Esophagus squamous epithelium (tissue), 5 donors: ENCODE measurements at places on chromosomes 6 and 20. TPM values are rescaled to one million over a fixed set of nuclear protein-coding genes. Genes with fewer than 3 reads are reported as not detected.

- no peak overlapping the region for H3K4me3 ChIP-seq
- no peak for DNase-seq
- no peaks in the 10 kb centered on the region for H3K27me3 ChIP-seq
- peaks cover 14% of the 10 kb centered on the region for H3K36me3 ChIP-seq
These were observed 33.8 kb downstream of the RRBP1 start for GRCh38 chr20:17648315-17648646.

DNA sequence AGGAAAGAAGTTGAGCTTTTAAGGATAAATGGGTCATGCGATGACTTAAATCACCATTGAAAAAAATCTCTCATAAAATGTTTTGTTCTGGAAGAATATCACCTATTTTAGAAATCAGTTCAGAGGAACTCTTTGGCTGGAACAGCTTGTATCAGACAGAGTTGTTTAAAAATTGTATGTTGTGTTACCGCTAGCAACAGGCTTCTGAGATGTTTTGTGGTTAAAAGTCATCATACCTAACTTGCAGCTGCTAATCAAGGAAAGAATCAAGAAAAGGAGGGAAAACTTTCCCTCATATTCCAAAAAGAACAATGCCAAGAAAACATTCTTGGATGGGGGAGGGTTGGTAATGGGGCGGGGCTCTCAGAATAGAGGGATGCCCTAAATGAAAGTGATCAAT is 220.7 kb upstream of the CITED2 start:
- H3K4me3 ChIP-seq: no peak overlapping the region
- H3K36me3 ChIP-seq: no peaks in the 10 kb centered on the region
- peaks cover 53% of the 10 kb centered on the region for H3K4me1 ChIP-seq
- no peak for DNase-seq

DNA sequence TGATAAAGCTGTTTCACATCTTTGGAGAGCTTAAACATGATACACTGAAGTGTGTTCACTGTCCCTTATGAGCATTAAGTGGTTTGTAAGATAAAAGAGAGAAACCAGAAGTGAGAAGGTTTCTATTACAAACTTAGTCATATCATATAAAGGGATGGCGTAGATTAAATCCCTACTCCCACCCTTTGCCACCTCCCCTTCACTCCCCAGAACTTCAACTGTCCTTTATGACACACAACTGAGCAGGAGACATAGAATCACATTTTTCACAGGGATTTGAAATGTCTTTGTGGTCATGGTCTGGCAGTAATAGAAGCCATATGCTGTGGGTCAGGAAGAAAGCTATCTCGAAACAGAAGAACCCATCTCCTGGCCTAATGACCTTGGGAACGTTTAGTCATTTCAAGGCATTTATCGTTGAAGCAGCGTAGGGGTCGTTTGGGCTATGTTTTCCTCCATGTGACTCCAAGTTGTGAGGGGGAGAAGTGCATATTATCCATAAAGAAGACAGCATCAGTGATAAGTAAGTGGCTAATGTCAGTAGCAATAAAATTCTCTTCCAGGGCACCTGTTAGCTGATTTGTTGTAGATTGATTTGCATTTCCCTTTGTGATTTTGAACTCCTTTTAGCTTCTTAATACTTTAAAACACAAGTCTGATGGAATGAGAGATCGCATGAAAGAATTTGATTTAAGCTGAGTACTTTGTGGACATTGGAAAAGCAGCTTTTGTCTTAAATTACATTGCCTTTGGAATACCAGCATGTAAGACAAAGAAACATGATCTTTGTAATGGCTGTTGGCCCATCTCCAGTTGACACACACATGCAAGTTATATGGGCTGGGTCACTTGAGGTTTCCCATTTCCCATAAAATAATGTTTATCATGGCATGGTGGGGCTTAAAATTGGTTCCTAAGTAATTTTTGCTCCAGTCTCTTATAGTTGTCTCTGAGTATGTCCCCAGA is 501.5 kb upstream of the FLRT3 start:
- no peaks in the 10 kb centered on the region for H3K4me1 ChIP-seq
- H3K27me3 ChIP-seq: no peaks in the 10 kb centered on the region
- DNase-seq: no peak
- H3K36me3 ChIP-seq: no peaks in the 10 kb centered on the region
- H3K4me3 ChIP-seq: no peak overlapping the region
- H3K27ac ChIP-seq: no peak overlapping the region

Gene IL17A
- not detected for total RNA-seq

GRCh38 chr6:112163295-112164257 is 76.2 kb downstream of the FAM229B start:
- no peaks in the 10 kb centered on the region for H3K4me1 ChIP-seq
- DNase-seq: no peak
- H3K27ac ChIP-seq: no peak overlapping the region
- no peaks in the 10 kb centered on the region for H3K27me3 ChIP-seq

Gene CENPQ
- 5.0 TPM for total RNA-seq

GRCh38 chr6:27608916-27609883 is 136.3 kb upstream of the ZNF184 start:
- no peak overlapping the region for H3K4me3 ChIP-seq
- H3K4me1 ChIP-seq: no peaks in the 10 kb centered on the region
- H3K27me3 ChIP-seq: peaks cover 87% of the 10 kb centered on the region
- no peaks in the 10 kb centered on the region for H3K36me3 ChIP-seq
- DNase-seq: no peak
- no peak overlapping the region for H3K27ac ChIP-seq

DNA sequence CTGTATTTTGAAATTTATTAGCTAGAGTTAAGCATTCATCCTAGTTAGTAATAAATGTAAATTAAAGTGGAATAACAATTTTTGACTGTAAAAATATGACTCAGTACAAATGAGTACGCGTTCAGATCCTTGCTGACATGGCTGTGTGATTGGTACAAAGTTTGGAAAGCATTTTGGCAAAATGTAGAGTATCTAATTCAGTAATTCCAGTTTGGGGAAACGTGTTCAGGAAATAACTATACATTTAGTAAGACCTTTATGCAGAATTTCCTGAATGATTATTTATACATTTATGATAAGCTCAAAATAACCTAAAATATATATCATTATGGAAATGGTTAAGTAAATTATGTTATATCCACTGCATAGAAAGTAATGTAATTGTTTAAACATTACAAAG is 8.0 kb downstream of the VTA1 start:
- peaks cover 18% of the 10 kb centered on the region for H3K4me1 ChIP-seq
- no peaks in the 10 kb centered on the region for H3K36me3 ChIP-seq
- no peak overlapping the region for H3K27ac ChIP-seq
- no peaks in the 10 kb centered on the region for H3K27me3 ChIP-seq
- no peak overlapping the region for H3K4me3 ChIP-seq

DNA sequence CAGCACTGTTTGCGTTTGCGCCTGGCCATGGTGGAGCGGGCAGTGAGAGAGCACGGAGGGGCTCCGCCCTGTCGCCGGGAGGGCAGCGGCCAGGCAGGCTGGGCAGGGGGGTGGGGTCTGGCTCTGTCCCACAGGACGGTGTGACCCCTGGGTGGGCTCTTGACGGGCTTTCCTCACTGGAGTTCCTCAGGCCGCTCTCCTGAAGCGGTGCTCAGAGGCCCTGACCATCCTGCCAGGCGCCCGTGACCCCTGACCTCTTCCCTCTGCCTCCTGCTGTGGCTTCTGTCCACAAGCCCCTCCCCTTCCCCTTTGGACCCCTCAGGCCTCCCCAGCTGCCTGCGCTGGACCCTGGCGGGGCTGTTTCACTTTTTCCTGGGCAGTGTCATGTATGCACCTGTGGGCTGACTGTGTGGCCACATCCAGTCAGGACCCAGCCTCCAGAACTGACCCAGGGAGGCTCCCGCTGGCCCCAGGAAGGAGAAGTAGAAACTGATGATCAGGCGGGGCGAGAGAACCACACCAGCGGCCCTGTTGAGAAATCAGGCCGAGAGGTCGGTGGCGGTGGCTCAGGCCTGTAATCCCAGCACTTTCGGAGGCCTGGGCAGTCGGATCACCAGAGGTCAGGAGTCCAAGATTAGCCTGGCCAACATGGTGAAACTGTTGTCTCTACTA is 1.2 kb downstream of the OGFR start:
- DNase-seq: no peak
- peaks cover 21% of the 10 kb centered on the region for H3K36me3 ChIP-seq
- peak overlapping the region; percentile 99 for H3K4me3 ChIP-seq
- H3K4me1 ChIP-seq: peaks cover 47% of the 10 kb centered on the region
- peak overlapping the region; percentile 92 for H3K27ac ChIP-seq

- H3K27me3 ChIP-seq: peaks cover 68% of the 10 kb centered on the region
- H3K36me3 ChIP-seq: no peaks in the 10 kb centered on the region
- no peak overlapping the region for H3K27ac ChIP-seq
These were observed 34.5 kb upstream of the BPIFA2 start for GRCh38 chr20:33133373-33133941.

Gene NHLRC1
- 1.2 TPM for total RNA-seq

DNA sequence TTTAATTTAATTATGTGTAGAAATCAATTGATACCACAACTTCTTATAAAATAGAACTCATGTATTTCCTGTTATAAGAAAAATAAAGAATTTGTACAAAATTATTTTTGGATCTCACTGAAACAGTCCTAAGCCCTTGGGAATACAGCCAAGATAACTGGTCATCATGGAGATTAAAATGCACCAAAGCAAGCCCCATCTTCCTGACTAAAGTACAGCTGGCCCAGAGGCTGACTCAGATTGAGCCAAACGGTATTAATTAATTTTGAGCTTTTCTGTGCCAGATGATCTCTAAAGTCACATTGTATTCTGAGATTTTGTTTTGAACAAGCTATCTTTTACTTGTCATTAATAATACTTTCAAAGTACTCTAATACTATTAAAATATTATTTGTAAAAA is 978.5 kb downstream of the TBC1D32 start:
- H3K4me1 ChIP-seq: no peaks in the 10 kb centered on the region
- no peaks in the 10 kb centered on the region for H3K27me3 ChIP-seq
- no peak overlapping the region for H3K27ac ChIP-seq
- H3K4me3 ChIP-seq: no peak overlapping the region
- no peak for DNase-seq

Gene FARS2
- total RNA-seq: 13.9 TPM

Gene GNAS-AS1
- 0.34 TPM for total RNA-seq

Gene HEBP2
- total RNA-seq: 62.1 TPM

Gene SAMD3
- total RNA-seq: 3.8 TPM

GRCh38 chr20:1368448-1369199 is 24.2 kb downstream of the FKBP1A start:
- H3K36me3 ChIP-seq: no peaks in the 10 kb centered on the region
- H3K4me3 ChIP-seq: no peak overlapping the region
- H3K4me1 ChIP-seq: peaks cover 9% of the 10 kb centered on the region

GRCh38 chr6:18395856-18396197 is 8.7 kb downstream of the RNF144B start:
- H3K27ac ChIP-seq: no peak overlapping the region
- H3K36me3 ChIP-seq: no peaks in the 10 kb centered on the region

Gene ESF1
- total RNA-seq: 21.9 TPM

Gene ISM1
- total RNA-seq: 2.3 TPM

GRCh38 chr6:104022126-104022525 is 837.6 kb downstream of the HACE1 start:
- H3K27me3 ChIP-seq: no peaks in the 10 kb centered on the region
- no peaks in the 10 kb centered on the region for H3K4me1 ChIP-seq
- H3K27ac ChIP-seq: no peak overlapping the region

Gene GCM1
- total RNA-seq: not detected

Gene ACSS1
- 5.8 TPM for total RNA-seq

DNA sequence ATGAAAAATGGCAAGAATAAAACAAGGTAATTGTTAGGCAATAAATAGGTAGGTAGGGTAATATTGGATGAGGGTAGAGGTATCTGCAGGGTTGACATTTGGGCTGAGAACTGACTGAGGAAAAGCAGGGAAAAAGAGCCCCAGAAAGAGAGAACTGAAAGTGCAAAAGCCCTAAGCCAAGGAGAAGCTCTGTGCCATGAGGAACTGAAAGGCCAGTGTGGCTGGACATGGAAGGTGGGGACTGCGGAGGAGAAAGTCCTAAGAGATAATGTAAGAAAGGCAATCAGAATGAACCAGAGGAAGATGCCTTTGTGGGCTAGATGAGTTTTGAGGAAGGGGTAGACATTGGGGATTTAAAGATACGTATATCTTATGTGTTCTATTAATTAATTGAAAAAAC is 9.9 kb upstream of the HIVEP2 start:
- no peaks in the 10 kb centered on the region for H3K36me3 ChIP-seq
- H3K4me1 ChIP-seq: no peaks in the 10 kb centered on the region
- no peak for DNase-seq
- H3K27me3 ChIP-seq: no peaks in the 10 kb centered on the region

DNA sequence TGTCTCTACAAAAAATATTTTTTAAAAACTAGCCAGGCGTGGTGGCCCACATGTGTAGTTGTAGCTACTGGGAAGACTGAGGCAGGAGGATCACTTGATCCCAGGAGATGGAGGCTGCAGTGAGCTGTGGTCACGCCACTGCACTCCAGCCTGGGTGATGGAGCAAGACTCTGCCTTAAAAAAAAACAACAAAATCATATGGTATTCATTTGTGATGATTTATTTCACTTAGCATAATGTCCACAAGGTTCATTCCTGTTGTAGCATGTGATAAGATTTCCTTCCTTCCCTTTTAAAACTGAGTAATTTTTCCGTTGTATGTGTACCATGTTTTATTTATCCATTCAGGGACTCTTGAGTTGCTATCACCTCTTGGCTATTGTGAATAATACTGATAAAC is 26.2 kb downstream of the TMEM170B start:
- no peak for DNase-seq
- no peak overlapping the region for H3K4me3 ChIP-seq
- H3K27me3 ChIP-seq: no peaks in the 10 kb centered on the region
- no peaks in the 10 kb centered on the region for H3K4me1 ChIP-seq
- H3K27ac ChIP-seq: no peak overlapping the region

Gene RBPJL
- not detected for total RNA-seq

DNA sequence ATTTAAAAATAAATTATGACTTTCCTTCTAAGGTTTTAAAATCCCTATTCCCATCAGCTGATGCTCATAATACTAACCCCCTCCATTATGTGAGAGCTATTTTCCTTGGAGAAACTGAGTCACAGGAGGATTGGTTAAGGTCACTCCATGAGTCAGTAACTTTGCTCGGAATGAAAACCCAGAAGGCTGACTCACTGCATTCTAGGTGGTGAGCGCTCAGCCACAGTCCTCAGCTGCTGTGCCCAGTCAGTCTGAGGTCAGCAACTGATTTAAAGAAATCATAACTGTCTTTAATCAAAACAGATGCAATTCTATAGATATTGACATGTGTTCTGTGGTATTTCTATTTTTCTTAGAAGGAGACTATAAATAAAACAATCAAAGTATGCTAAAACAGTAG is 359.2 kb downstream of the GJA1 start:
- no peak overlapping the region for H3K27ac ChIP-seq
- H3K27me3 ChIP-seq: no peaks in the 10 kb centered on the region
- H3K36me3 ChIP-seq: no peaks in the 10 kb centered on the region

DNA sequence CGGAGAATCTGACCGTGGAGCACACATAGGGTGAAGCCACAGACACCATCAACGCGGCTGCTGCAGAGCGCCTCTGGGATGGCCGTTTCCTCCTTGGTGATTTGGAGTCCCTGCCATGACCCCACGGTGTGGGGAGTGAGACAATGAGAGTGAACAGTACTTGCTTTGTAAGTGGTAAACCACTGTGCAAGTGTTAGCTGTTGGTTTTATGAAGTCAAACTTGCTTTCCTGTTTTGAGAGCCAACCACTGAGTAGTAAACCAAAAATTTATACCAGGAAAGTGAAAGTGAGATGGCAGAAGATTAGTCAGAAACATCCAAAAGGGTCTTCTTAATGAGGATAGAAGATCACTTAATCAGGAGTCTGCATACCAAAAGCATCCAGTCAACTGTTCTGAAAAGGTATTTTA is 160.7 kb downstream of the FOXC1 start:
- H3K27me3 ChIP-seq: no peaks in the 10 kb centered on the region
- no peak overlapping the region for H3K27ac ChIP-seq
- H3K36me3 ChIP-seq: no peaks in the 10 kb centered on the region
- H3K4me3 ChIP-seq: no peak overlapping the region
- peaks cover 35% of the 10 kb centered on the region for H3K4me1 ChIP-seq
- DNase-seq: no peak
